Stimulated activated CD8-positive, alpha-beta memory T cell treated with anti-CD3 and anti-CD28 coated beads, Interleukin-7, amount 100 ng/mL, for 1 hour (primary cell): ENCODE measurements at places on chromosomes 7 and 10.

GRCh38 chr10:75723319-75723980, 292.0 kb downstream of the LRMDA start:
- no peak for DNase-seq

- no peak for DNase-seq
These were observed 90.7 kb downstream of the COL13A1 start for GRCh38 chr10:69892406-69892805.

DNA sequence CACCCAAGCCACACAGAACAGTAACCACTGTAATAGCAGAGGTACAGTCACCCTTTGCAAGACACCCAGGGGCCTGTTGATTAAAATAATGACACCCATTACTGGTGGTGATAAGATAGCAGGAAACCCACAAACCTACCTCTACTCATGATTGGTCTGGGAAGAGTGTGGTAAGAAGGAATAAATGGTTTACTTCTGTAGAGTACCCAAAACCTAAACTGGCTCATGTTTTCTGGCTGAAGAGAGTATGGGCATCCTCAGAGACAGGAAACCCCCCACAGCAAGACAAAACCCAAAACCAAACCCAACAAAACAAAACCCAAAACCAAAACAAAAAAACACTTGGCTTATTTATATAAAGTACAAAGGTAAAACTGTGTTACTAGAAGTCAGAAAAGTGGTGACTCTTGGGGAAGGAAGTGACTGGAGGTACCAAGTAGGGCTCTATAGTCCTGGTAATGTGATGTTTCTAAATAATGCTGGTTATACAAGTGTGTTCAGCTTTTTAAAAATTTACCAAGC, 15.5 kb upstream of the DNAJB12 start:
- DNase-seq, result no peak

DNA sequence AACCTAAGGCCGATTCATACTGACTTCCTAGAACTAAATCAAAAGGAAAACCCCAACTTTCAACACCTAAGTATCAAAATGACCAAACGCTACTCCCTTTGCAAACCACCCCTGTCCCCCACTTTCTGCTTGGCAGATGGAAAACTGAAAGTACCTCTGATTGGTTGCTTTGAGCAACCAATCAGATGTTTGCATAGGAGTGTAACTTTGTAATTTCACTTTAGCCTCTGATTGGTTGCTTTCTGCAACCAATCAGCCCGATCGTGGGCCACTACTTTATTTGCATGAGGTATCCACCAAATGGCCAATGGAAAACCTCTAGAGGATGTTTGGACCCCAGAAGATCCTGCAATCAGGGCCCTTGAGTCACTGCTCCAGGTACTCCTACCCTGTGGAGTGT, 12.3 kb upstream of the SNX10 start:
- DNase-seq, result no peak

DNA sequence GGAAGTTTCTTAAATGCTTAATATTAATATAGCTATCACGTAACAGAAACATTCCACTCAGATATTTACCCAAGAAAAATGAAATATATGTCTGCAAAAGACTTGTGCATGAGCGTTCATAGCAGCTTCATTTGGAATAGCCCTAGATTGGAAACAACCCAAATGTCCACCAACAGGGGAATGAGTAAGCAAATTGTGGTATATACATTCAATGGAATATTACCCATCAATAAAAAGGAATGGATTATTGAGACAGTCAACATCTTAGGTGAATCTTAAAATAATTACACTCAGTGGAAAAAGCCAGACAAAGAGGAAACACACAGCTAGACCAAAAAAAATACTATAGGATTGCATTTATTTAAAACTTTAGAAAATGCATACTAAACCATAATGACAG, 90.4 kb upstream of the KAT6B start:
- DNase-seq, result no peak

DNA sequence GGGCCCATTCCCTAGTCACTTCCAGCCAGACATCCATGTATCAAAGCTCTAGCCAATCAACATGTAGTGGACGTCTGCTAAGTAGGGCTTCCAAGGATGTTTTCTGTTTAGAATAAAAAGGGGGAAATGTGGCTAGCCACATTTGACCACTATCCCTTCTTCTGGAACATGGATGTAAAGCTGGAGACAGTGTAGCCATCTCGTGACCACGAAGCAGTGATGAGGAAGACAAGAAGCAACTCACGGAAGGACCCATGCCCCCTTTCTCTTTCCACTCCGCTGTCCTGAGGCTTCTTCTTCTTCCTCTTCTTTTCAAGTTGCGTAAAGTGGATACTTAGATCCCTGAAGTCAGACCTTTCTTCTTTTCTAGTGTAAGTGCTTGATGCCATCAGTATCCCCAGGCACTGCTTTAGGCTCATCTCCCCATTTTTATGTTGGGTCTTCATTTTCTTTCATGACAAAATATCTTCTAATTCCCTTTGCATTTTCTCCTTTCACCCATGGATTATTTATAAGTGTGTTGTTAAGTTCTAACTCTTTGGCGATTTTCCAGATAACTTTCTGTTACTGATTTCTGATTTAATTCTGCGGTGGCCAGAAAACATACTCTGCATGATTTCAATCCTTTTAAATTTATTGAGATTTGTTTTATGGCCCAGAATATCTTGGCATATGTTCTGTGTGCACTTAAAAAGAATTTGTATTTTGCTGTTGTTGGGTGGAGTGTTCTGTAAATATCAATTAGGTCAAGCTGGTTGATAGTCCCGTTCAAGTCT, 594.5 kb downstream of the SDK1 start:
- DNase-seq, result no peak

- no peak for DNase-seq
These were observed 152.0 kb downstream of the SLC16A9 start for GRCh38 chr10:59557642-59558041.

DNA sequence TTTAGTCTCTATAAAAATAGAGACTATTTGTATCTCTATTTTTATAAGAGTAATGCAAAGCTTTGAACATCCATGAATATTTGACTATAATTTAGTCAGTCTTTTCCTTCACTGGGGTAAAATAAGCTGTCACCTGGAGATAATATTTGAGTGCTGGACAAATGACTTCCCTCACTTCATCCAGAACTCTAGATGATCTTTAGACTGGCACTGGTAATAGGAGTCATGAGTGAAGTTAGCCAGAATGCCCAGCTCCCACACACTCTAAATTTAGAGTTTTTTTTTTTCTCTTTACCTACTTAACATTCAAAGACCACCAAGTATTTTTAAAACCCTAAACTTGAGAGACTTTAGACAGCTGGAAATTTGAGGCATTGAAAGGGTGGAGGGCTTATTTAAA, 100.7 kb downstream of the LSMEM1 start:
- no peak for DNase-seq

- DNase-seq, result no peak
These were observed 115.6 kb upstream of the TNS3 start for GRCh38 chr7:47697543-47697942.

DNA sequence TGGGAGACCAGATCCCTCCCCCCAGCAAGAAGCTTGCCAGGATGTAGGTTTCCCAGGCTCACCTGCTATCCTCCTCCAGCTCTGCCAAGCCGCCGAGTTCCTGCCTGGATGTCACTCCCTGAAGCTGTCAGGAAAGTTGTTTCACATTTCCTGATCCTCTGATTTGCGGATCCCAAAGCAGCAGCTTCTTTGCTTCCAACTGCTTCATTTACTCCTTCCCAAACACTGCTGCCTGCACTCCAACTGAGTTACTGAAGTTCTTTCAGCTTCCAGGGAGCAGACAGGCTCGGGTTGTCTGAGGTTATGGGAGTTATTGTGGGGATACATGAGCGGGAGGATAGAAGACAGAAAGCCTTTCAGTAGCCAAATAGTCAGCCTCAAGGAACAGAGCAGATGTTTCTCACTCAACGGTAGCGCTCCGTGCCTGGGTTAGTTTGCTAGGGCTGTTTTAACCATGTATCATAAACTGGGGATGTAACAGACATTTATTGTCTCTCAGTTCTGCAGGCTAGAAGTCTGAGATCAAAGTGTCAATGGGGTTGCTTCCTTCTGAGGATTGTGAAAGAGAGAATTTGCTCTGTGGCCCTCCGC, 516.0 kb downstream of the REEP3 start:
- DNase-seq, result no peak

DNA sequence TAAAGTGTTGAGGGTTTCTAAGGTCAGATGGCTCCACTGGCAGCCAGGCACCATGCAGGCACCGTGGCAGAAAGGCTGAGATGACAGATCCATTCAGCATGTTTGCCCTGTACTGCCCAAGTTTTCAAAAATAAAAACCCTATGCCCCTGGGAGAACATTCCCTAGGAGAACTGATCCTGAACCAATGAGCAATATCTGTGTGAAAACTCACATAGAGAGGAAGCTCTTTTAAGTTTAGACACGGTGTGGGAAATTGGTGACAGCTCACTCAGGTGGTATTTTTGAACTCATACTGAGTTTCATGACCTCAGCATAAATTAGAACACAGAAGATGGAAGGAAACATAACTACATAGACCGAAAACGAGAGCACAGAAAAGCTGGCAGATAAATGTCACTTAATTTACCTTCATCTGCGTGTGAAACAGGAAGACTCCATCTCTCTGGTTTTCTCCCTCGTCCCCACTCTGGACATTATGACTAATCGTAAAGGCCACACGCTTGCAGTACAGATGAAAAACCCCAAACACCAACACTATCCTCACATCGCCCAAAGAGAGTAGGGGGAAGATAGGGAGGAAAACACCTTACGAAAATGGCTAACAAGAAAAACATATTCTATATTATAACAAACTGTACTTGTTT, 127.8 kb downstream of the ICA1 start:
- DNase-seq, result no peak

- DNase-seq, result no peak
These were observed 506.7 kb downstream of the GRID1 start for GRCh38 chr10:85859859-85860258.

- DNase-seq, result no peak
These were observed 145.5 kb downstream of the ZEB1 start for GRCh38 chr10:31464552-31464951.

DNA sequence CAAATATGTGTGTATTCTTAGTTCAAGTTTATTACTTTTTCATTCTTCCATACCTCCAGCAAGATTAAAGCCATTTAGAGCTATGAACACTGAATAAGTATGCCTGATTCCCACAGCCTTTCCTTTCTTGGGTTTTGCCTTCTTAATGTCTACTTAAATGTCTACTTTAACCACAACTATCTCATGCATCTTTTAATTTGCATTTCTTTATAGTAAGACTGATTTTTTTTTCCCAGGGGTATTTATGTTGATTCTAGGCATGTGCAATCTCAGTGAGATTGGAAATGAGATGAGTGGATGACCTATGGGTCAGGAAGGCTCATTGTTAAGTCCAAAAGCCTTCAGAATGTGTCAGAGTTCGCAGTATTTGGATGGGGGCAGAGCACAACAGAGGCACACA, 3.6 kb downstream of the PCBD1 start:
- DNase-seq, result no peak

DNA sequence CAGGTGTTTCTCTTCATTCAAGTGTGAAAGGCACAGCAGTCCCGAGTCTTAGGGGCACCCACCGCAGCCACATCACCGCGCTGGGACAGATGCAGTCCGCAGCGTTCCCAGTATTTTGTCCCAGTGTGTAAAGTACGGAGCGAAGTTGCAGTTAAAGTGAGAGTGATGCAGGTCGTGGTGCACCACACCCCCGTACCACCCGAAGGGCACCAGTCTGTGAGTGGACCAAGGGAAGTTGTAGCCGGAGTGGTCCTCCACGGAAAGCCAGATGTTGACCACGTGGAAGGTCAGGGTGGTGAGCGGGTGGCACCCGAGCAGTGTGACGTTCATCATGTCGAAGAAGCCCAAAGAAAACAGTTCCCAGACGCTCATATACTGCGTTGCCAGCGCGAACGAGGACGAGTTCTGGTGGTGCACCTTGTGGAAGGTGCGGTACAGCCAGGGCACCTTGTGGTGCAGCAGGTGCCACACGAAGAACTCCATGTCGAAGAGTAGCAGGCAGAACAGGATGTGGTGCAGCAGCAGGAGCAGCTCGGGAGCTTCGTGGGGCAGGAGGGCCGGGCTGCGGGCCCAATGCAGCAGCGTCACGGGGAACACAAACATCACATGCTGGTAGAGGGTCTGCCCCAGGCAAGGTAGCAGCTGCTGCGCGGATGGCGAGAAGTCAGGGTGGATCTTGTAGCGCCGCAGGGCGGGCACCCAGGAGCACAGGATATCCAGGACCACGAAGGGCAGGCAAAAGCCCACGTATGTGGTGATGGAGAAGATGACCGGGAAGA, 526 bp downstream of the CH25H start:
- DNase-seq, result no peak

DNA sequence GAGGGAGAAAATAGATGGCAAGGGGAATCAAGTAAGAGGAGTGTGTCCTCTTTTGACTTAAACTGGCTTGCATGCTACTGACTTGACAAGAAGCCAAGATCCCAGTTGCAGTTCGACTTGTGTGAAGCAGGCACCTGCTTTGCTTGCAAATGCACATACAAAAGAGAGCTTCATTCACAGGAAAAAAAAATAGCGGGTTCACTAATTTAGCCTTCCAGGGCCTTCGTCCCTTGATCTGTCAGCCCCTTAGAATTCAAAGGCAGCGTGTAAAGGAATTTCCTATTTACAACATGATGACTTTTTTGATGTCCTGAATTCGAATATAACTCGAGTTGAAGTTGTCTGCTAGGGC, 192.1 kb downstream of the CELF2 start:
- no peak for DNase-seq

DNA sequence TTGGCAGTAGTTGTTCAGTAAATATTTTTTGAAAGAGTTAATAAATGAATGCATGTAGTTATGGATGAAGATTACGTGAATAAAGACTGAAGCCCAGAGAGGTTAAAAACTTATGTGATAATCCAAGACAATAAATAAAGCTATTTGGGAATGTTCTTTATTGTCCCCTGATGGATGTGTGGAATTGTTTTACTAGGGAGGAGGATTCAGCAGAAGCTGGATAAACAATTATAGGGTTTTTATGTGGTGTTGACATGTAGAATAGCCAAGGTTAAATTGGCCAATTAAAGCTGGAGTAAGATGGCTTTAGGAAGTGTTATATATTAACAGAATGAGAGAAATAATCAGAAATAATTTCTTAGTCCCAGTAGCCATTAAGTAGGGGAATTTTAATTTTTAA, 66.0 kb downstream of the CNNM2 start:
- no peak for DNase-seq

DNA sequence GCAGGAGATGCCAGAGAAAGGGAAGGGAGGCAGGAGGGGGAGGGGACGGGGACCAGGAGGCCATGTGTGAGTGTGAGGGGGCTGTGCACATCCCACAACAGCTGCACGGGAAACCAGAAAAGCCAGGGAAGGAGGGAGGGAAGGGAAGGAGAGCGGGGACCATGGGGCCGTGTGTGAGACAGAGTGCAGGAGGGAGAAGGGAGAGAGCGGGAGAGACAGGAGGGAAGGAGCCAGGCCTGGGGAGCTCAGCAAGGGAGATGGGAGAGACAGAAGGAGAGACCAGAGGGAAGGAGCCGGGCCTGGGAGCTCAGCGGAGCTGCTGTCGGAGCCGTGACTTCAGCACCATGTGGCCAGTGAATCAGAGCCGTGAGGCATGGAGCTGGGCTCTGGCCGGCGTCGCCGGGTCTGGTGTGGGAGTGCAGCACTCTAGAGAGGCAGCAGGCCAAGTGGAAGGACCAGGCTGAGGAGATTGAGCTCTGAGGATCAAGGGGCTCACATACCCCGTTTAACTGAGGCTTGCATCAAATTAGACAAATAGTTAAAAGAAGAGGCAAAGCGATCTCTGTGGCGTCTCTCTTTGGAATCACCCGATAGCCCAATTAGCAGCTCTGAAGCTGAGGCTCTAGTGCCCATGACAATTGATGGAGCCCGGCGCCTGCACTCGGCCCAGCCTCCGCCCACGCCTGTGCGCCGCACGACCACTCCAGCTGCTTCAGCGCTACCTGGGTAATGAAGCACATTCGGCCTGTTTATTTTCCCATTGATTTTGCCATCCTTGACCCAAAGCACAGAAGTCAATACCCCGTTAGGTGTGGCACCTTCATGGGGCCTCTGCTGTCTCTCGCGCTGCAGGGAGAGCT, 150.4 kb downstream of the MAD1L1 start:
- DNase-seq, result no peak
